ENCODE measurements at places on chromosomes 6 and 20.

GRCh38 chr20:41204304-41205265 lies 67.2 kb downstream of the PLCG1 start:
- DNase-seq: no peak

- no peak for DNase-seq
Observed at GRCh38 chr20:16209951-16210361, 363.3 kb downstream of the KIF16B start.

- no peak for DNase-seq
Observed at GRCh38 chr20:51382986-51383821, 159.3 kb downstream of the NFATC2 start.

DNA sequence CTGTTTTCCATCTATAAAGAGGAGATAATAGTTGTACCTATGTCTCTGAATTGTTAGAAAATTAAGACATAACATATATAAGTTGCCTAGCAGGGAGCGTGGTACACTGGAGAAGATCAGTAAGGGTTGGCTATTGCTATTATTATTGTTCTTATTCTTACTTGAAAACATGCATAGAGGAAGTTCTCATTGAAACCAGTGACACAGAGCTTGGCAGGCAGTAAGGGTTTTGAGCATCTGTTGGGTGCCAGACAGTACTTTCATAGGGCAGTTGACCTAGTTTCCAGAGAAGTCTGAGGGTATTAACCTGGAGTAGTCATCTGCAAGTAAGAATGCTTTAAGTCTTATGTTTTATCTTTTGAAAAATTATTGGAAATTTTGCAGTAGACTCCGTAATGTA lies 13.3 kb upstream of the SGK1 start:
- DNase-seq: no peak

DNA sequence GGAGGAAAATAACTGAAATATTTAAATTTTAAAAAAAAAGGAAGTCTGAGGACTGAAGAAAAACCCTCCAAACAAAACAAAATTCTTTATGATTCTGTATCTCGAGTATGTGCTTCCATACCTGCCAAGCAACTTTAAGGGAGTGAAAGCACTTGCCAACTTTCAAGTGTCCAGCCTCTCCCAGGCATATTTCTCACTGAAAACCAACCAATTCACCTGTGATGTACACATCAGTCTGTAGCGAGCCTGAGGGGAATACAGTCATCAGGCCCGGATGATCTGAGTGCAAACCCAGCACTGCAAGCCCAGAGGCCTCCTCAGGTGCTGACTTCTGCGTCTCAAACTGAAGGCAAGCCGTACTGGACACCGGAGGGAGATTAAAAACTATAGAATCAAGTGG lies 164.8 kb upstream of the NT5E start:
- no peak for DNase-seq

GRCh38 chr6:11200356-11200755 lies 32.1 kb downstream of the NEDD9 start:
- no peak for DNase-seq

DNA sequence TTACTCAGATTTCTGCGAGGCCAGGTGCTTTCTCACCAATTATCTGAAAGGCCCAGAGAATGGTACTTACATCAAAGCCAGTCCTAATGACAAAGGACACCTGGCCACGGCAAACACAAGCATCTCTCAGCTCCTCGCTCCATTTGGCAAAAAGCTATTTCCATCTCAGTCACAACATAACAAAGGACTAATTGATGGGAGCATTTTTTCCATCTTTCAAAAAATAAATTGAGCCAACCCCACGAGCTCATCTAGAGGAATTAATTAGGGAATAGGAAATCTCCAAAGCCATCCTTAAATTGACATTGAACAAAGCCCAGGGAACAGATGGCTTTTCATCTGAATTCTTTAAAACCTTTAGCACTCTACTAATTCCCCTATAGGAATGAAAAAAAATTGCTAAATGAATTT lies 236.7 kb downstream of the HAO1 start:
- DNase-seq: no peak

DNA sequence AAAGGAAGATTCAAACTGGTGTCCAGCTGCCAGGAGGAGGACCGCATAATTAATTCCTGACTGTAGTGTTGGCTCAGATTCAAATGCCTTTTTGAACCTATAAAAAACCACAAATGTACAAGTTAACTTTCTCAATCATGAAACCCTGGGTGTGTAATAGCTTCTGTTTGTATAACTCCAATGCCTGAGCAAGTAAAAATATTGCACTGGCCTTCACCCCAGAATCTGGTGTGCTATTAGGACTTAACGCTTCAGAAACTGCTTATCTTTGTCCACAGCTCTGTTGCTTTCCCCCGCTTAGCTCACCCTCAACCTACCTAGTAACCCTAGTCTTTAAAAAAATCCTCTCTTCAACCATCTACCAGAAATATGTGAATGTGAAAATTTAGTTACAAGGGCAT lies 119.1 kb upstream of the MAP7 start:
- DNase-seq: no peak

DNA sequence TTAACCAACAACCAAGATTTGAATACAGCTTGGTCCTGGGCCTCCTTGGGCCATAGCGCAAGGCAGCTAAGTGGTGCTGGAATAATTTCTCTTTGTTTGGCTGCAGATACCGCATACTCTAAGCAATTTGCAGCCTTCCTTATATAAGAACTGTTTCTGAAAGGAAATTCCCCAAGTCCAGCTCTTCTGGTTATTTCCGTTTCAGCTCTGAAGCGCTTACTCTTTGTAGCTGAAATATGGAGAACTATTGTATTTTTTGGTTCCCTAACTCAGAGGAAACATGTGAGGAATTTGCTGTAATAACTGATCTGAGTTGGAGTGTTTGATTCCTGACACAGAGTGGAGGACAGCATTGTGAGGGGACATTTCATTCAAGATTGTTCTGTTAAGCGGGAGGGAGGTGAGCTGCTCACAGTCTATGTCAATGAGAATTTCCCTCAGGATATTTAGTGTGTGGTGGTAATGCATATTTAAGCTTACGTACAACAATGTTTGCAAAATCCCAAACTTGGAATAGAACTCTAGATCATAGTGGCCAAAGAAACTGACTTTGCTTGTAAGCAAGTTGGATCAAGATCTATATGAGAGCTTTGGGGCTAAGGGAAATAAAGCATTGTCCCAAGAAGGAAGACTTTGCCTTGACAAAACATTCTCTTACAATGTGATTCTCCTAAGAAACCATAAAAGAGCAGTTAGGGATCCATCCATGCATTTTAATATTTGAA lies 576.6 kb upstream of the FLRT3 start:
- DNase-seq: no peak

- DNase-seq: no peak
Observed at GRCh38 chr6:42269553-42269952, 51.9 kb upstream of the MRPS10 start.

GRCh38 chr6:148520109-148520841 lies 177.6 kb downstream of the SASH1 start:
- no peak for DNase-seq

DNA sequence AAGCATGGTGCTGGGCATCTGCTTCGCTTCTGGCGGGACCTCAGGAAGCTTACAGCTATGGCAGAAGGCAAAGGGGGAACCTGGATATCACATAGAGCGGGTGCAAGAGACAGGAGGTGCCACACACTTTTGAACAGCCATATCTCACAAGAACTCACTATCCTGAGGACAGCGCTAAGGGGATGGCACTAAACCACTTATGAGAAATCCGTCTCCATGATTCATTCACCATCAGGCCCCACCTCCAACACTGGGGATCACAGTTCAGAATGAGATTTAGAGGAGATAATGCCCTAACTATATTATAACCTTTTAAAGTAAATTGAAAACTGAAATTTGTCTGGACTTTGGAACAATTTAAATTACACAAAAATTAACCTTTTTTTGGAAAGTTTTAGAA lies 37.8 kb upstream of the SUMO4 start:
- no peak for DNase-seq

DNA sequence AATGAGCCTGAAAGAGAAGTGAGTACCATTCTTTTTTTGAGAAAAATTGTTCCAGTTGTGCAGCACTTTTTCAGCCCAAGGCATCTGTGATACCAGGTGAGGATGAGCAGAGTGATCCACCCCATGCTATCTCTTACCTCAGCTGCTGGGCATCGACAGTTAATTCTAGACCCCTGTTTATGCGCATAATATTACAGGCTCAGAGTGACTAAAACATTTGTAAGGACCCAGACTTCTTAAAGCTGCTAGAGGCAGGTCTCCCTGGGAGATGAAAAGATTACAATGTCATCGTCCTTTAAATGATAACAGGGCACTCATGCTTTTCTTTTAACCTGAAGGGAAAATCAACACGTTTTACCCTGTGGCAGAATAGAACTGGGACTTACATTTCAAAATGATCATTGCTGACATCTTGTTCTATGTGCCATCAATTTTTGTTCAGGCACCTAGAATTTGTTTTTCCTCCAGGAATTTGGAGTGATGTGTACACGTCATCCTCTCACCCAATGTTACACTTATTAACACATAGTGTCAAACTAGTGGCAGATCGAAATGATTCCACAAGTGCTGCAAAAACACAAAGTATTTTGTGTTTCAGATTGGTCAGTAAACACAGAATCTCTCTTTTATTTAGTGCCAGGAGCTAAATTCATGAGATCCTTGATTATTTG lies 684.6 kb downstream of the UTRN start:
- no peak for DNase-seq

DNA sequence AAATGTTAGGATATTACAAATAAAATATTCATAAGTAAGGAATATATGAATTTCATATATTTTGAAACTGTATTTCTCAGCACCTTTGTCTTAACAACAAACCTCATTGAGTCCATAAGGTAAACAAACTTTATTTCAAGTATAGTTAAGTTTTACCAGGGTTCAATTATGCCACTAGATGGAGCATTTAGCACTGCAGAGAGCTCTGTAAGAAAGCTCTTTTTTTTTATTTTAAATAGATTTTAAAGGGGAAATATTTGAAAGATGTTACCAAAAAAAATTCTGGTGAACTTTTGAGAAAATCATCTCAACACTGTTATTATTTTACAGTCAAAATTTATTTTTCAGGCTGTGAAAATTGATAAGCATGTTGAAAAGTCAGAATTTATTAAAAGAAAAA lies 955.2 kb upstream of the EYS start:
- no peak for DNase-seq

DNA sequence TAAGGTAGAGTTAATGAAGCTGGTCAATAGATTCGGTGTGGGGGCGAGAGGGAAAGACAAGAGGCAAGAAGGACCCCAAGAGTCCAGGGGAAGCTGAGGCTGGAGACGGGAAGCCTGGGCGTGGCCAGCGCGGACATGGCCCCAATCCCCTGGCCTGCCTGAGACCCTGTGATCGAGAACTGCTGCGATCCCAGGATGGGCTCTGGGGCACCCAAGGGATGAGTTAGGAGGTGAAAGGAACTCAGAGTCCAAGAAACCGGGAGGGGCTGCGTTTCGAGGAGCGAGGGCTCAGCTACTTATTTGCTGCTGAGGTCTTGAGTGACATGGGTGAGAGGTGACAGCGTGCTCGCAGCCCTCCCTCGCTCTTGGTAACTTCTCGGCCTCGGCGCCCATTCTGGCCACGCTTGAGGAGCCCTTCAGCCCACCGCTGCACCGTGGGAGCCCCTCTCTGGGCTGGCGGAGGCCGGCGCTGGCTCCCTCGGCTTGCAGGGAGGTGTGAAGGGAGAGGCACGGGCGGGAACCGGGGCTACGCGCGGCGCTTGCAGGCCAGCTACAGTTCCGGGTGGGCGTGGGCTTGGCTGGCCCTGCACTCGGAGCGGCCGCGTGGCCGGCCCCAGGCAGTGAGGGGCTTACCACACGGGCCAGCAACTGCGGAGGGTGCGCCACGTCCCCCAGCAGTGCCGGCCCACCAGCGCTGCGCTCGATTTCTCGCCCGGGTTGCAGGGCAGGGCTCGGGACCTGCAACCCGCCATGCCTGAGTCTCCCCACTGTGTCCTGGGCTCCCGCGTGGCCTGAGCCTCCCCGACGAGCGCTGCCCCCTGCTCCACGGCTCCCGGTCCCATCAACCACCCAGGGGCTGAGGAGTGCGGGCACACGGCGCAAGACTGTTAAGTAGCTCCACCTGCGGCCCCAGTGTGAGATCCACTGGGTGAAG lies 58.2 kb downstream of the IRF4 start:
- no peak for DNase-seq

DNA sequence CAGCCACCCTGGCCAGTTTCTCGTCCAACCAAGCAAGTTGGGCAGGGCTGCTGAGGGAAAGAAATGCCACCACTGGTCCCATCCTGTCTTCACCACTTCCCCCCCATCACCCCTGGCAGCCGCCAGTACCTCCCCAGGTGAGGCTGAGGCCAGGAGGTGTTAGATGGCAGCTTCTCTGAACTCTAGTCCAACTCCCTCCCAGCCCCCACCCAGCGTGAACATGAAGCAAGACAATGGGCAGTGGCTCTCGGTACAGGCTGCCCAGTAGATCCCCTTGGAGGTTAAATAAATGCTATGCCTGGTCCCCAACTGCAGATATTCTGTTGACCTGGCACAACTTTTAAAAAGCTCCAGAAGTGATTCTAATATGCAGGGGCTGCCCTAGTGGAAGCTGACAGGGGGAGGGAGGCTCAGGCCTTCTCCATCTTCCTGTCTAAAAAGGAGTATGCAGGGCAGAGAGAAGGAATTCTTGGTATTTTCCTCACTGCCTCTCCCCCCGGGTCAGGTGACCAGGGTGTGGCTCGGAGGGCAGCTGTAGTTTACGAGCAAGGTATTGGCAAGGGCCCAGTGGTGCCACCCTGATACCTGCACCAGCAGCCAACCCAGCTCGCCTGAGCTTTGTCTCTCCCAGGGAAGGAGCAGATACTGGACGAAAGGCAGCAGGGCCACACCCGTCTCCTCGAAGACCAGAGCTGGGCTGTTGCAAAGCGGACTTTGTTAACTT lies 25.7 kb downstream of the KCNK5 start:
- no peak for DNase-seq

- no peak for DNase-seq
Observed at GRCh38 chr20:48999890-49000870, 45.9 kb upstream of the CSE1L start.

DNA sequence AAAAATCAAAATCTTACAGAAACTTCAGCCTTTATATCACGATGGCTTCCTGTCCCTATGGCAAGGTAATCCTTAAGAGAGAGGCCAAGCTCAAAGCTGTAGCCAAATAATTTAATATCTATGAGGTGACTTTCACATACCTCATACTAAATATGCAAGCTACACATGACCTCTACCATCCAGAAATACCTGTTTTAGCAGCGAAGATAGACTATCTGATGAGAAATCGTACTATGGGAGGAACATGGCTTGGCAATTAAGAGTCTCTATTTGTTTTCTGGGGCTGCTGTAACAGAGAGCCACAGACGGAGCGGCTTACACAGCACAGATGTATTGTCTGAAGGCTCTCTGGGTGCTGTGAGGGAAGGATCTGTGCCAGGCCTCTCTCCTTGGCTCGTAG lies 31.0 kb upstream of the SALL4 start:
- no peak for DNase-seq

GRCh38 chr20:54874718-54875117 lies 399.3 kb downstream of the DOK5 start:
- DNase-seq: no peak

GRCh38 chr6:34638834-34639736 lies 57.5 kb downstream of the ILRUN start:
- no peak for DNase-seq

DNA sequence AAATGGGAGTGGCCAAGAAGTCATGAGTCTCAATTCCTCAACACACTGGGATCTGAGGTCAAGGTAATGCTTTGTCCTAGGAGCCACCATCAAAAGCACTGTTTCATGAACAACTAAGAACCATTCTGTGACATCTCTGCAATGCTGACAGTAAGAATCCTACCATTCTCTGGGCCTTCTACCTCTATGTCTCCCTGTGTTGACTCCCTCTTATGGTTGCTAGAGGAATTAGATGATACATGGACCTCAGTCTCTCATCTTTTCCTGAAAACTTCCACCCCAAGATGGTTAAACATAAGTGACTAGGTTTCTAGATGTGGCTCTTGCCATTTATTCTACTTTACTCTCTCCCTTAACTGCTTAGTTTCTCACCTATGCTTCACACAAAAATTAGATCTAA lies 9.1 kb downstream of the MTRF1L start:
- DNase-seq: no peak
